Gastrocnemius medialis (tissue), 4 donors: ENCODE measurements at places on chromosomes 5 and 9. TPM values are rescaled to one million over a fixed set of nuclear protein-coding genes. Genes with fewer than 3 reads are reported as not detected.

DNA sequence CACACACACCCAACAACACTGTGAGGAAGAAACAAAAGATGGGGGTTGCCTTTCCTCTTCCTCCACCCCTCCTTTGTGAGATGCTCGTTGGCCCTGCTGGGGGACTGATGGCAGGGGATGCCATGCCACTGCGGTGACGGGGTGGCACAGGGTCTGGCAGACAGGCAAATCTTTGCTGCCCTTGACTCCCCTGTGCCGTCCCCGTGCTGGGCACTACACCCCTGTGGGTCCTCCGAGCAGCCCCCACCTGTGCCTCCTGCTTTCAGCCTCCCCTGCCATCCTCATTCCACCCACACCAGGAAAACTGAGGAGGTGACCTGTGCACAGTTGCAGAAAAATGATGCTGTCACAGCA is 40.2 kb upstream of the IER5L start:
- no peak overlapping the region for H3K27ac ChIP-seq
- no peak overlapping the region for H3K4me3 ChIP-seq
- no peaks in the 10 kb centered on the region for H3K4me1 ChIP-seq
- DNase-seq: no peak

DNA sequence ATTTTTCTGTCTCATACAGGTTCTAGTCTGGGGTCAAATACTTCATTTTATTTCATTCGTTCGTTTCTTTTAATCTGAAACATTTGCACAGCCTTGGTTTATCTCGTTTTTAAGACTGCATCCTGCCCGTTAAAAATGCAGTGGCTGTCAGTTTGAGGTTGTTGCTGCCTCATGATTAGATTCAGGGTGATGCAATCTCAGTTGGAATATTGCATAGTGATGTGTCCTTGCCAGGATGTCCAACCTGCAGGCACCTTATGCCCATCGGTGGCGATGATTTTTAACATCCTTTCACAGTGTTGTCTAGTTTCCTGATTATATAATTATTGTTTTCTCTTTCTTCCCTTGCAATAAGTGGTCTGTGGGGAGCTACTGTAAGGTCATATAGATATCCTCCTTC is 45.1 kb downstream of the SH3GL2 start:
- H3K27ac ChIP-seq: no peak overlapping the region
- H3K4me3 ChIP-seq: no peak overlapping the region
- H3K36me3 ChIP-seq: no peaks in the 10 kb centered on the region
- no peaks in the 10 kb centered on the region for H3K4me1 ChIP-seq

Gene CYFIP2
- 9.8 TPM for total RNA-seq

- H3K4me1 ChIP-seq: no peaks in the 10 kb centered on the region
- H3K27ac ChIP-seq: no peak overlapping the region
- DNase-seq: no peak
- no peak overlapping the region for H3K4me3 ChIP-seq
Measured at GRCh38 chr5:86735370-86735769, 117.6 kb downstream of the COX7C start.

Gene IFNK
- not detected for total RNA-seq

Gene OR1J1
- total RNA-seq: not detected

GRCh38 chr5:96709152-96709821 is 47.1 kb downstream of the CAST start:
- no peak overlapping the region for H3K4me3 ChIP-seq
- peak overlapping the region; percentile 99 for H3K27ac ChIP-seq
- DNase-seq: no peak
- peaks cover 64% of the 10 kb centered on the region for H3K4me1 ChIP-seq
- H3K36me3 ChIP-seq: no peaks in the 10 kb centered on the region
- H3K27me3 ChIP-seq: no peaks in the 10 kb centered on the region

GRCh38 chr9:90441814-90442213 is 200.8 kb downstream of the DIRAS2 start:
- H3K27me3 ChIP-seq: no peaks in the 10 kb centered on the region
- no peaks in the 10 kb centered on the region for H3K4me1 ChIP-seq
- no peak overlapping the region for H3K27ac ChIP-seq
- H3K36me3 ChIP-seq: no peaks in the 10 kb centered on the region
- DNase-seq: no peak

Gene MYMK
- total RNA-seq: not detected

GRCh38 chr5:90528601-90529193 is 687 bp downstream of the LYSMD3 start:
- peaks cover 26% of the 10 kb centered on the region for H3K4me1 ChIP-seq
- H3K27me3 ChIP-seq: peaks cover 4% of the 10 kb centered on the region

GRCh38 chr9:111094433-111094924 is 56.2 kb upstream of the LPAR1 start:
- H3K27ac ChIP-seq: no peak overlapping the region
- no peak overlapping the region for H3K4me3 ChIP-seq
- DNase-seq: peak; percentile 12
- H3K4me1 ChIP-seq: peaks cover 3% of the 10 kb centered on the region
- H3K27me3 ChIP-seq: no peaks in the 10 kb centered on the region

Gene SH3GL2
- total RNA-seq: not detected

DNA sequence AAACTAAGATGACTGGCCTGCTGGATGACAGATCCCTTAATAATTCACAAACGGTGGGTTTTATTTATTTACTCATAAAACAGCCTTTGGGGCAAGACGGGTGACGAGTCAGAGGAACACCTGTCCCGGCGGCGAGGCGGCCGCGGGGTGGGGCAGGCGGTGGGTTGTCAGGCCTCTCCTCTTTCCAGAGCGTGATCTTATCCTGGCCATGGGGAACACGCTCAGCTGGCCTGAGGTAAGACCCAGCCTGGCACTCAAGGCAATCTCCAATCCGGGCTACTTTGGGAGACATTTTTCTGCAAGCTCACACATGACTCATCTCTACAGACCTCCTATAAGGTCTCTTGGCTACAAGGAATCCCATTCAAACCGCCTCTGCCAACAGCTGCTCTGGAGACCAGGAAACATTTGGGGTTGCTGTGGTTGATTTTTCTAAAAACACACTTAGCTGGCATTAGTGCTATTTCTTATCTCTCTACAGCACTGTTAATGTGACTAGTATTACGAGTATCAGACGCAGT is 6.3 kb downstream of the RAPGEF1 start:
- H3K4me1 ChIP-seq: peaks cover 90% of the 10 kb centered on the region

DNA sequence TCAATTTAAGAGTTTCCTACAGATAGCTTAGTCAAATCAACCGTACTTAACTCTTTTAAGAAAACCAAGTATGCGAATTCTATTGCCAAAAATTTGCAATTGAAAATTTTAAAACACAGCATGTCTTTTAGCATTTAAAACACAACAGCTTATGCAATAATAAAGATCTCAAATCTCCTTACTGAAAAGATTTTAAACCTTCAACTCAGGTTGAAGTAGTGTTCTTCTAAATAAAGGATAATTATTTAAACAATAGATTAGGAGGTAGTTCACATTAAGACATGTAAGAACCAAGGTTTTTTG is 5.5 kb downstream of the NR3C1 start:
- peak overlapping the region; percentile 99 for H3K27ac ChIP-seq
- no peaks in the 10 kb centered on the region for H3K36me3 ChIP-seq
- peaks cover 44% of the 10 kb centered on the region for H3K4me1 ChIP-seq
- no peaks in the 10 kb centered on the region for H3K27me3 ChIP-seq
- peak overlapping the region; percentile 90 for H3K4me3 ChIP-seq

GRCh38 chr9:128696923-128697707 is 5.2 kb upstream of the PKN3 start:
- DNase-seq: no peak
- no peak overlapping the region for H3K27ac ChIP-seq
- no peaks in the 10 kb centered on the region for H3K27me3 ChIP-seq
- H3K4me3 ChIP-seq: no peak overlapping the region

DNA sequence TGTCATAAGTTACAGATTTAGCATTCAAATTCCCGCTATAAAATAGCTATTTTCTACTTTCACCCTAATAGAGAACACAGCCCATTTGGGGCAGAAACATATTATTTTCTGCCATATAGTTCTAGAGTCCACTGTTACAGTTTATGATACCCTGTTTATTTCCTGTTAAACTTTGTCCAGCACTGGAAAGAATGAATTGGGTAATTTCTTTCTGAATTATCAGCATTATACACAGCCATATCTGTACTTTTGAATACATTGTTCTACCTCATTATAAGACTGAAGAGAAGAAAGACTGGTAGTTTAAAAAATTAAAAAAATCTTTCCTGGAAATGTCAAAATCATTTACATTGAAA is 332.1 kb downstream of the DIRAS2 start:
- no peaks in the 10 kb centered on the region for H3K4me1 ChIP-seq
- no peaks in the 10 kb centered on the region for H3K36me3 ChIP-seq
- no peak overlapping the region for H3K4me3 ChIP-seq
- H3K27me3 ChIP-seq: no peaks in the 10 kb centered on the region
- no peak for DNase-seq

Gene IL3
- not detected for total RNA-seq

DNA sequence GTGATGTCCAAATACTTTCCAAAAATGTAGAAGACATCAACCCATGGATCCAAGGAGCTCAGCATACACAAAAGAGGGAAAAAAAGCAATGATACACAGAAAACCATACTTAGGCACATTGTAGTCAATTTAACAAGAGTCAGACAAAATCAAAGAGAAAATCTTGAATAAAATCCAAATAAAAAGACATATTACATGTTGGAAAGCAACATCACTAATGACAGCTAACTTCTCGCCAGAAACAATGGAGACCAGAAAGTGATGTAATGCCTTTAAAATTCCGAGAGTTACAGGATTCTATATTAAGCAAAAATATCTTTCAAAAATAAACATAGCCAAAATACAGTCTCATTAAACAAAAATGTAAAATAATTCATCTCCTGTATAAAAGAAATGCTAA is 79.8 kb upstream of the SLCO4C1 start:
- H3K27ac ChIP-seq: no peak overlapping the region
- H3K4me3 ChIP-seq: no peak overlapping the region
- no peaks in the 10 kb centered on the region for H3K4me1 ChIP-seq
- no peak for DNase-seq

- H3K27me3 ChIP-seq: no peaks in the 10 kb centered on the region
- DNase-seq: no peak
- H3K27ac ChIP-seq: no peak overlapping the region
- H3K4me3 ChIP-seq: no peak overlapping the region
- H3K4me1 ChIP-seq: no peaks in the 10 kb centered on the region
- H3K36me3 ChIP-seq: no peaks in the 10 kb centered on the region
Measured at GRCh38 chr5:58844395-58844794, 261.5 kb downstream of the RAB3C start.

Gene PCDHGA12
- 5.4 TPM for total RNA-seq

Gene ANKH
- 36.4 TPM for total RNA-seq

Gene CCDC192
- not detected for total RNA-seq

DNA sequence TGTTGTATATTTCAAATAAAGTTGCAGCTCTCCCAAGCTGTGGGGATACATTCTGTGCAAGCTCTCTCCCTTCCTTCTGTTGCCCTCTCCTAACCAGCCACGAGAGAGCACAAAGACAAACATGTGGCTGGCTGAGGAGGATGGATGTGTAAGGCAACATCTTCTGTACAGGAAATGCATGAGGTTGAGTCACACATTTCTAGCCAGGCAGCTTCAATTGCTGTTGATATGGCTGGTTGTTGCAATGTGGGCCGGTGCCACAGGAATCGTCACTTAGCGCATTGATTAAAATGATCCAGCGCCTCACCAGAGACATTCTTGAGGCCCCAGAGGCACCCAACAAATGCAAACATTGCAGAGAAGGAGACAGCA is 207.1 kb downstream of the ICE1 start:
- no peaks in the 10 kb centered on the region for H3K27me3 ChIP-seq
- H3K36me3 ChIP-seq: no peaks in the 10 kb centered on the region
- no peak overlapping the region for H3K27ac ChIP-seq
- H3K4me3 ChIP-seq: no peak overlapping the region
- H3K4me1 ChIP-seq: no peaks in the 10 kb centered on the region
- DNase-seq: no peak

GRCh38 chr5:157993986-157994691 is 135.2 kb upstream of the CLINT1 start:
- no peak overlapping the region for H3K27ac ChIP-seq
- H3K4me3 ChIP-seq: no peak overlapping the region
- DNase-seq: no peak
- H3K27me3 ChIP-seq: no peaks in the 10 kb centered on the region

Gene PCDHGB2
- total RNA-seq: 0.55 TPM

Gene LRRC19
- 0.22 TPM for total RNA-seq

DNA sequence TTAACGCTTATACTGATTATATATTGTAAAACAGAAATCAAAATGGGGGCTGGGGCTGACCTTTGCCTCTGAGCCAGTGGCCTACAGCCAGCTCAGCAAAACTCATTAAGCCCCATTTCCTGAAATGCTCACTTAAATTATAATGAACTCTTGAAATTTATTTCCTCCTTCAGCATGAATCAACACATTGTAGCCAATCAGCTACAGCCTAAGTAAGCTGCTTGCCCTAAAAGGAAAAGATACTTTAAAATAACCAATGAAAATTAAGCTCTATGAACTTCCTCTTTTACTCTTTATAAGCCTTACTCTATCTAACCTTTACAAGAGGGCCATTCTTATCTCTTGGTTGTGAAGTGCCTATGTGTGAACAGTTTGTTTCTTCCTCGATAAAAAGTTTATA is 33.5 kb upstream of the SUB1 start:
- no peak for DNase-seq
- no peak overlapping the region for H3K4me3 ChIP-seq
- no peaks in the 10 kb centered on the region for H3K27me3 ChIP-seq
- H3K36me3 ChIP-seq: no peaks in the 10 kb centered on the region
- no peaks in the 10 kb centered on the region for H3K4me1 ChIP-seq
- H3K27ac ChIP-seq: no peak overlapping the region

DNA sequence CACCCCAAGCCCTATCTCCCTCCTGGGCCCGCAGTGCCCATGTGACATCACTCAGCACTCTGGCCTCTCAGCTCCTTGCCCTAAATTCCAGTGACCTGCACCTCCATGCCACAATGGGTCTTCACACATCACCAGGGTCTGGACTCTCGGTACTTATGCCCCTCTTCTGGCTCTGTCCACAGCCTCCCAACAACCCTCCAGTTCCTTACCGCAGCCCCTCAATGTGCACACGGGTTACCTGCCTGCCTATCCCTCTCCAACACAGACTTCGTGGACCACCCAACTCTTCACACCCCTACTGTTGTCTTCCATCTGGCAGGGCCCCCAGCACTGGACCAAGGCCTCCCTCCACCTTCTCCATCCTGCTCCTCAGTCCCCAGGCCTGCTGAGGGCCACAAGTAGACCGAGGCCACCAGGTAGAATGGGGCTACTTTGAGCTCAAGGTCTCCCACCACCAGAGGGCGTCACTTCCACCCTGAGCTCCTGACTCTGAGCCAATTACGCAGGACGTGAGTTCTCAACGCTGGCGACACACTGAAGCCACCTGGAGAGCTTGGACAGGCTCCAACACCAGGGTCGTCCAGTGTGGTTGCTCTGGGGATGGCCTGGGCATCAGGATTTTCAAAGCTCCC is 172.1 kb downstream of the GABBR2 start:
- no peaks in the 10 kb centered on the region for H3K4me1 ChIP-seq
- no peak for DNase-seq
- no peak overlapping the region for H3K4me3 ChIP-seq

Gene IL5
- total RNA-seq: not detected

DNA sequence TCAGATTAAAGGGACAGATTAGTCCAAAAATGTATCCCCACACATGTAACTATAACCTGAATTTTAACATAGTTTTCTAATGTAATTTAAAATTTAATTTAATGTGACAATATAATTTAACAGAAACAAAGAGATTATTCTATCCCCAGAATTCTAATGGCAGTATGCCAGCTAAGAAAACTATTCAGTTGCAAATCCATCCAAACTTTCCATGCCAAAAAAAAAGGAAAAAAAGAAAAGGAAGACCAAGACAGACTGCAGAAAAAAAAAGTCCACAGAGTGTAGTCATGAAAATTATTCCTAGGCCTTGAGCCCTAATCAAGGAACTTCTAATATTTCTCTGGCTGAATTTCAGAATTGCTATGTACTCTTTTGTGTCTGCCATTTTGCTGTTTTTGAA is 217.6 kb downstream of the CDH18 start:
- H3K4me1 ChIP-seq: no peaks in the 10 kb centered on the region
- H3K36me3 ChIP-seq: no peaks in the 10 kb centered on the region
- H3K4me3 ChIP-seq: no peak overlapping the region
- no peak overlapping the region for H3K27ac ChIP-seq
- no peak for DNase-seq
- H3K27me3 ChIP-seq: no peaks in the 10 kb centered on the region
